CD4-positive, alpha-beta T cell treated with Interleukin-15 for 4 hours (primary cell): ENCODE measurements at places on chromosomes 11 and 22.

- no peak for DNase-seq
These were observed 118.2 kb downstream of the ABTB2 start for GRCh38 chr11:34239465-34240149.

- DNase-seq: no peak
These were observed 940.9 kb downstream of the BRD1 start for GRCh38 chr22:48886604-48887393.

GRCh38 chr11:70326365-70326811 is 55.9 kb downstream of the PPFIA1 start:
- DNase-seq: no peak

GRCh38 chr11:110454609-110455008 is 24.9 kb downstream of the FDX1 start:
- no peak for DNase-seq

DNA sequence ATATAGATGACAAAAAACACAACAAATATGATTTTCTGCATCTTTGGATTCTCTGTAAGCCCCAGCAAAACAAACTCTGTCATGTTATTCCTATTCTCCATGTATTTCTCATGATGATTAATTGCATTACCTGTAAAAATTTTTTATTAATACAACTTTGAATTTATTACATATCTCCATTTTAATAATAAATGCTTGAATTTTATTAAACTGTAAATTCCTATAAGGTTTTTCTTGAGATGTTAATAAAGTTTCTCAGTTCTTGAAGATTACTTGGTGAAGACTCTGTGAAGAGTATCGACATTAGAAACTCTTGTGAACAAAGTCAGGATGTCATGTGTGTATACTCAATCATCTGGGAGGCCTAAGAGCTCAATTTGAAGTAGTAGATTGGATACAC is at the start of gene OR4C46:
Gene OR4C46 (minus strand): TSS at position 101 of the 400 bp plus-strand sequence. CDS start 0 bp downstream, at position 101.
- no peak for DNase-seq
